ENCODE measurements at places on chromosomes 5 and 9.

DNA sequence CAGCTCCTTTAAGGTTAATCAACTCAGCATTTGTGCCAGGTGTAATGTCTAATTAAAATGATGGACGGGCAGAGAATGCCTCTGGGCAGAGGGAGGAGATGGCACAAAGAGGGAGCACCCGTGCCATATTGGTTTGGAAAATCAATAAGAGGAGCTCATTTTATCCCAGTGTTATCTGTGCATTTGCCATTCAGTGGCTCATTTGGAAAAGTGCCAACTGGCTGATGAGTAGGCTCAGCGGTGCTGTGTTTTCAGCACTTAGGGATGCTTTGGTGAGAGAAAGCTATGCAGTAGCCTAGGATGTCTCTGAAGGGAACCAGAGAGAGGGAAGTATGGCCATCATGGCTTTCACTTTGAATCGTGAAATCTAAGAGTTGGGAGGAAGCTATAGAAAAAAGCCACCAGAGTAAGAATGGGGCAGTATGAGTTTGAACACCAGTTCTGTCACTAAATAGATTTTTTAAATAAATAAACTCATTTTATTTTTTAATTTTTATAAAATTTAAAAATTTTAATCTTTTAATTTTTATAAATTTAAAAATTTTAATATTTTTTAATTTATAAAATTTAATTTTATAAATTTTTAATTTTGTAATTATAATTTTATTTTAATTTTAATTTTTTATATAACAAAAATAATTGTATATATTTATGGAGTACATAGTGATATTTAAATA is 472.8 kb downstream of the BRINP1 start:
- DNase-seq: peak; percentile 95

- no peak for DNase-seq
Measured at GRCh38 chr5:115496936-115497576, 47.5 kb downstream of the FEM1C start.

DNA sequence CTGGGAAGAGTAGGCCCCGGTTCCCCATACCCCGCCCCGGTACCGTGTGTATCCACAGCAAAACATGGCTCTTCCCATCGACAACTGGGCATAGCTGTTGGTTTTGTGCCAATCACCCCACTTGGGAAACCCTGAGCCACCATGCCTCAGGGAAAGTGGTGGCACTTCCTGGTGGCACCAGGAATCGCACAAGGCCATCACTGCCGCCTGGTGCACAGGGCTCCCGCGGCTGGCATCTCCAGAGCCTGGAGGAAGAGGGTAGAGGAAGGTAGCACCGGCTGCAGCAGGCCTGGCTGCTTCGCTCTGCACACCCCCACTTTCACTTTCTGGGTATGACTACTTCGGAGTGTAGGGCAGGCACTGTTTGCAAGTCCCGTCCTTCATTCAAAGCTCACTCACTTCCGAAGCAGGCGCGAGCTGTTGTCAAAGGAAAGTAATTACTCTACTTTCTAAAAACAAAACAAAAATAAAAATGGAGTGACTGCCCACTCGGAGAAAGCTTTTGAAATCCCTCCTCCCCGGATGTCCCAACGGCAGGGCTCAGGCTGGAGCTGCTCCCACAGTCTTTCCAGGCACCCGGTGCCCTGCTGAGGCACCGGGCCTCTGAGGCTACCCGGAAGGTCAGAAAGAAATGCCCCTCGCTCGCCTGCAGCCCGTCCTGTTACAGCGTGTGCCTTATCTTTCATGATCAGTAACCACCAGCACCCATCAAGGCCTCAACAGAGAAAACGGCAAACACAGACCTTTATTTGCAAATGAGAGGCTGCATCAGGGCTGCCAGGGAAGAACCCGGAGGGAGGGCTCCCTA is 2.0 kb downstream of the BRD3 start:
- no peak for DNase-seq

DNA sequence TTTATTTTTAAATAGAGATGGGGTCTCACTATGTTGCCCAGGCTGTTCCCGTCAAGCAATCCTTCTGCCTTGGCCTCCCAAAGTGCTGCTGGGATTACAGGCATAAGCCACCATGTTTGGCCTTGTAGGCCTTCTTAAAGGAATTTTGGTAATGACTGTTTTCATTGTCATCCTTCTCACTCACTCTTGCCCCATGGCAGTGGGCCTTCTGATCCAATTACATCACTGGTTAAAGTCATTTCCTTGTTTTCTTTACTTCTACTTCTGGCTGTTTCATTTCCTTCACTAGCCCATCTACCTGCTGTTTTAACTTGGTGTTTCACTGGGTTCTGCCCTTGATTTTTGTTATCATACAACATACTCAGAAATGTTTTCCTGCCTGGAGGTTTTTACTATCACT is 20.1 kb upstream of the NIM1K start:
- no peak for DNase-seq

- DNase-seq: no peak
Measured at GRCh38 chr9:21267485-21268346, 27.9 kb upstream of the IFNA14 start.

- peak; percentile 91 for DNase-seq
Measured at GRCh38 chr9:3887221-3887653, 361.4 kb upstream of the RFX3 start.

DNA sequence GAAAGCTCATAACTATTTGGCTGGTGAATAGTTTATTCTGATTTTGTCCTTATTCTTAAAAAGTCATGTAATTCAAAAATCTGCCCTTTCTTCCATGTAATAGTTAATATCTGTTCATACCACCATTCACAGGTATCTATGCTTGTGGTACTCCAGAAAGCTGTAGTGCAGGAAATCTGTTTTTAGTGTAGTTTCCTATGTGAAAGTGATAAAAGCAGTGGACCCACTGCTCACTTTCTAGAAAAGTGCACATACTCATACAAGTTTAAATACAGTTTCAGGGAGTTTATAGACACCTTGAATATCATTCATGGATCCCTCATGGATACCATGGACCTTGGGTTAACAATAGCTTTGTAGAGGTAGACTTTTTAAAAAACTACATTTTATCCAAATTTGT is 20.2 kb downstream of the PBX3 start:
- DNase-seq: no peak

GRCh38 chr5:160185626-160186360 is 43.5 kb upstream of the FABP6 start:
- DNase-seq: no peak

- no peak for DNase-seq
Measured at GRCh38 chr9:120980951-120981350, 54.4 kb upstream of the TRAF1 start.

All from NCI-H345 (cell line).